ENCODE measurements at places on chromosomes 7 and 10.
A peak's percentile ranks its signal among the peaks of the same experiment; 100 is the strongest.

DNA sequence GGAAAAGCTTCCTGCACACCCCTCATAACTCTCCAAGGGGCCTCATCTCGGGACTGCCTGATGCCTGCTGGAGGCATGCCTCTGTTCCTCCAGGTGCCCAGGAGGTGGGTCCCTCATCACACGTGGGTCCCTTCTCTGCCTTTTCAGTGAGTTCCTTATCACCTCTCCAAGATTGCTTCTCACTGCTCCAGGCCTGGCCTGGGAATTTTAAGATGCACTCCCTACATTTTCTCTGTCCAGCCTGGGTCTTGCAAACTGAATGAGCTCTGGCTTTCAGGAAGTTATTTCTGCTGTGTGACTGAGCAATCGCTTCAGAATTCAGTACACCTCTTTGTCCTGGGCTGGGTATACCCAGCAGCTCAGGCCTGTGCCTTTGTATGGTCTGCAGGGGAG is 43.8 kb downstream of the LRRC18 start:
- DNase-seq, result no peak

DNA sequence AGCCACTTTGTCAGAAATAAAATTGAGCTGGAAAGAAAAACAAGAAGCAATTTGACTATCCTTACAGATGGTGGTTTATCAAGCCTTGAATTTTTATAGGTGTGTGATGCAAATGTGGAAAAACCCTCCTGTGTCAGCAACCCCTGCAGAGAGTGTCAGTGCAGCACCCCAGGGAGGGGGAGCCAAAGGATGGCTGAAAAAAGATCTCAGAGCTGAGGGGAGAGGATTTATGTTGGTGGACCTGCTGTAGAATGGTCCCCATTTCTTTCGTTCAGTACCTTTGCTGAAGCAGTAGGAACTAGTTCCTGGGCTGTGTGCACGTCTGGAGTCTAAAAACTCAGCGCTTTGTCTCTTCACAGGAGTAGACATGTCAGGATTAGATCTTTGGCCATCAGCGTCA is 239.0 kb downstream of the PHTF2 start:
- DNase-seq, result no peak

DNA sequence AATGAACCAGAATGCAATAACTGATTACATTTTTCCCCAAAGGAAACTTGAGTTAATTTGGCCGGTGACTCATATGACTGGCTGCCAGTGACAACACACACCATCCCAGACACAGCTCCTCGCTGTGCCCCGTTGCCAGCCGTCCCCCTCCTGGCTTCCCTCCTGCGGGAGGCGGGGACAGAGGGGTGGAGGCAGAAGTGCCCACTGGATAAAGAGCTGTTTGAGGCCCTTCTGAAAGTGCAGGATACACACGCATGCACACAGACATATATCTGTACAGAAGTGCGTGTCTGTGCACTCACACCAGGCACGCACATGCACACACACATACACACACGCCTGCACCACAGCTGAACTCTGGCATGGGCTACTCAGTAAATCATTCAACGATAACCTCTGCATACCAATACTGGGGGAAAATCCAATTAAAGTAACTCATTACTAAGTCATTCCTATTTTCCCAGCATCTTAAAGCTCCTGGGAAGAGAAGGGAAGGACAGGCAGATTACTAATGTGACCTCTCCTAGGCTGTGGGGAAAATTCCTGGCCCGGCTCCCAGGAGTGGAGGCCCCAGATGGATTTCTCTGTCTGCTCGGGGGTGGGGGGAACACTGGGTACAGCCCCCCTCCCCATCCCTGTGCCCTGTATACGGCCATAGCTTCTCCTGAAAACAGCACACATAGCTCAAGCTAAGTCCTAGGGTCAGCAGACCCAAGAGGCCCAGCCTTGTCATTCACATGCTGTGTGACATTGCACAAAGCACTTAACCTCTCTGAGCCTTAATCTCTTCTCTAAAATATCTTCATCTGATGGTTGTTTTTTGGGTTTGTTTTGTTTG is 52.3 kb upstream of the MYL10 start:
- DNase-seq, result peak; percentile 95

DNA sequence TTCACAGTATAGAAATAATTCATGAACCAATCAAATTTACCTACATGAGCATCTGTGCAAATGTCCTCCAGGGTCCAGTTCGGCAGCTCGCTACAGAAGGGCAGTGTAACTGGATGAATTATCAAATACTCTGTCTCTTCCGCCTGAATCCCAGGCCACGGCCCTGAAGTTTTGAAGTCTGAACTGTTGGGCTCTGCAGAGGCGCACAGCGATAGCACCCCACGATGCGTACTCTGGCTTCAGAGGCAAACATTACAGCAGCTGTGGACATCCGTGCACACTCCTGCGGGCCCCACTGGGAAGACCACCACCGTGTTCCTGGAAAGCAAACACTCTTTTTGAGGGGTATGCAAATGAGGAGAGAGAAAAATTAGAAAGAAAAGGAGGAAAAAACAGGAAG is 259.8 kb upstream of the TCERG1L start:
- no peak for DNase-seq

GRCh38 chr7:155835446-155836215 is 23.4 kb upstream of the SHH start:
- no peak for DNase-seq
